Naive thymus-derived CD4-positive, alpha-beta T cell (primary cell): ENCODE measurements at places on chromosomes 2 and 18.

DNA sequence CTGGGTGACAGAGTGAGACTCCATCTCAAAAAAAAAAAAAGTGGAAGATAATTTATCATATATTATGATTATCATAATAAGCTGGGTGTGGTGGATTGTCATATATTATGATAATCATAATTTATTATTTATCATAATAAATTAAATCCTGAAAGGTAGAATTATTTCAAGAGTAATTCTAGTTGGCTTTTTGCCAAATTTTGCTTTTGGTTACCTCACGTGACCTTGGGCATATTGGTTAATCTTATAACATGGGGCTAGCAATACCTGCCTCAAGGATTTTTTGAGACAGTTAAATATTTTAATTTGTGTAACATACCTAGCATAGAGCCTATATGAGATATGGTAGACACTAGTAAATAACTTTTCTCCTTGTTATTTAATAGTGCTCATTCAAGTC, 111.3 kb upstream of the TTC27 start:
- DNase-seq = no peak

GRCh38 chr2:237698358-237698694, 70.9 kb downstream of the LRRFIP1 start:
- no peak for DNase-seq

DNA sequence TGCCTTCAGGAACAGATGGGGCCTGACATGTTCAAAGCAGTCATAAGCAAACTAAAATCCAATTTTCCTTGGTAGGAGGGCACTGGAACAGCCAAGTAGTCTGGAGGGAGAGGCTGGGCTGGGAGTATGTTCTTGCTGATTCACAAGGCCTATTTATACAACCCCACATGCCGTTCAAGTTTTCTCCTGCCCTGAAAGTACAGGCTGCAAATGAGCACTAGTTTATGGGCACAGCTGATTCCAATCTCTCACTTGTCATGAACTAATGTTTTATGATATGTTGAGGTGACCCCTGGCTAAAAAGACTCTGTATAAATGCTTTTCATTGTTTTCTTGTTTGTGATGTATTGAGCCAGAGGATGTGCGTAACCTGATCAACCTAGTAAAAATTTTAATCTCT, 183.4 kb upstream of the SRD5A2 start:
- no peak for DNase-seq

DNA sequence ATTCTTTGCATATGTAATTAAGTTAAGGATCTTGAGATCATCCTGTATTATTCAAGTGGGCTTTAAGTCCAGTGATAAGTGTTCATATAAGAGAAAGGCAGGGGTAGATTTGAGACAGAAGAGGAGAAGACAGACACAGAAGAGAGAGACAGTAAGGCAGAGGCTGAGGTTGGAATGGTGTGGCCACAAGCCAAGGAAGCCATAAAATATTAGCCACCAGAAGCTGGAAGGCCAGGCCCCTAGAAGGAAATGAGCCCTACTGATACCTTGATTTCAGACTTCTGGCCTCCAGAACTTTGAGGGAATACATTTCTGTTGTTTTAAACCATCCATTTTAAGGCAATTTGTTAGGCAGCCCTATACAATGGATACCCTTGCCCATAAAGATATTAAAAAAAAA, 66.9 kb upstream of the DLX2 start:
- no peak for DNase-seq
